ENCODE measurements at places on chromosomes 13 and 19.

DNA sequence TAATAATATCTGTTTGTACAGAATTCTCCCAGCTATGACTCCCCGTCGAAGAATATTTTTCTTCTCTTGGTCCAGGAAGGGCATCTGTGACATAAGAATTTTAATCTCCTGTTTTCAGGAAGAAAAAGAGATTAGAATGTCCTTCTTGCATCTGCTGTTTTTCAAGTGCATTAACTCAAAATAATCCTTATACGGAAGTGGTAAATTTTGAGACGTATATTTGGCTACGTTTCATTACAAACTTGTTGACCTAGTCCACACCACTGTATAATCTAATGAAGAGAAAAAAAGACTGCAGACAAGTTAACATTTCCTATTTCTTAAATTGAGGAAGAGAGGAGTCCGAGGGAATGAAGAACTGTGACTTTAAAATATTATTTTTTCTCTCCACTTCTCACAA lies 959.9 kb downstream of the DIAPH3 start:
- no peak for DNase-seq

GRCh38 chr19:52659013-52659412 lies 20.9 kb upstream of the ZNF83 start:
- DNase-seq = no peak

- no peak for DNase-seq
Observed at GRCh38 chr13:31349156-31349555, 149.4 kb downstream of the B3GLCT start.

DNA sequence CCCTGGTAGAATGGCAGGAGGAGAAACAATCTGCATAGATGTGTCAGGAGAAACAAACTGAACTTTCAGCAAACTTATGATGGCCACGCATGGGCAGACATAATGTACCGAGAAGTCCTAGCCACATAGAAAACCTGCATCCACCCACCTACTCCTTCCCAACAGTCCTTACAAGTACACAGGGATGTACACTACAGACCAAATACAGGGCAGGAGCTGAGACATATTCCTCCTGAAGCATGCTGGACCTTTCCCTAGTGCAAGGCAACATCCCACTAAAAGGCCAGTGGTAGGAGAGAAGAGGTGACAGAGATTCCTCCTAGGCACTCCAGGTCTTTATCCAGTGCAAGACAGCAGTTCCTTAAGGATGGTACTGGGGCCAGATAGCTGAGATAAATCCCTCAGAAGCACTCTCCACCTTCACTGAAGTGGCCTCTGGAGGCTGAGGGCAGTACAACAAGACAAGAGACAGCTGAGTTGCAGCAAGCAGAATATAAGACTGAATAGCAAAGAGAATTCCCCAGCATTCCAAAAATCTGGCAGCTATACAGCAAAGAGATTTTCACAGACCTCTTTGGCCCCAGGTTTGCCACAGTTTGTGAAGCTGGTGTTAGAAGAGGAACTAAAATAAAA lies 18.3 kb downstream of the VWA8 start:
- peak; percentile 54 for DNase-seq

GRCh38 chr13:54449922-54450321 lies 1421.3 kb downstream of the OLFM4 start:
- DNase-seq = no peak

Data from D341Med (cell line).